Thyroid gland (tissue), 4 donors: ENCODE measurements at places on chromosomes 11 and 22. TPM values are rescaled to one million over a fixed set of nuclear protein-coding genes. Genes with fewer than 3 reads are reported as not detected.

ASCL2 gene
- total RNA-seq, result 0.78 TPM

DNA sequence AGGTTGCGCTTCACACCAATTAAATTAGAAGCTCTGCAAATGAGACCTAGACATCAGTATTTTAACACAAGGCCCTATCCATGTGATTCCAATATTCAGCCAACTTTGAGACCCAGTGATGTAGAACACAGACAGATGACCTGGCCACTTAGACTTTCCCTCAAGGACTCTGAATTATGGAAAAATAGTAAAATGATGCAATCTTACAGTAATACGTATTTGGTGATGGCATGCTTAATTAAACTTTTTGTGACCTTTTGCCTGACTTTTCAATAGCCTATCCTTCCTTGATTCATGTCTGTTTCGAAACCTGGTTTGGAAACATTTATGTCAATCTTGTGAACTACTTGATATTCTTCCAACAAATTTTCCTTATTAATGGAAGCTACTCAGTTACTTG, 521.2 kb downstream of the KCNA4 start:
- H3K4me1 ChIP-seq, result no peaks in the 10 kb centered on the region
- H3K4me3 ChIP-seq, result no peak overlapping the region
- H3K27ac ChIP-seq, result no peak overlapping the region
- H3K27me3 ChIP-seq, result no peaks in the 10 kb centered on the region
- no peaks in the 10 kb centered on the region for H3K36me3 ChIP-seq

DNA sequence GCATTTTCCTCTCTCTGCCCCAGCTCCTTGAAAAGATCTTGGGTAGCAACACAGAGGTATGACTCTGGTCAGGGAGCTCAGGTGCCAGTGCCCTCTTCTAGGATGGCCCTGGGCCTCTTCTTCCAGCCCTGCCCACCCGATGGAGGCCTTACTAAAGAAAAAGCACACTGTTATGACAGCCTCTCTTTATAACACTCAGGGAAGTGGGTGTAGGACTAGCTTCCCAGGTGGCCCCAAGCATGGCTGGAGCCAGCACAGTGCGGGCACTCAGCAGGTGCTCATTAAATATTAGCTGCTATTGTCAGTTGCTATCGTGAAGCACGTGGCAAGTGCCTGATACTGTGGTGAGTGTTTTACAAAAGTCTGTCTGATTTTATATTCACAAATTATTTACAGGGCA, 127.2 kb upstream of the B3GAT1 start:
- H3K4me1 ChIP-seq, result peaks cover 11% of the 10 kb centered on the region
- H3K36me3 ChIP-seq, result no peaks in the 10 kb centered on the region
- no peak overlapping the region for H3K4me3 ChIP-seq

CLP1 gene
- 13.9 TPM for total RNA-seq

DNA sequence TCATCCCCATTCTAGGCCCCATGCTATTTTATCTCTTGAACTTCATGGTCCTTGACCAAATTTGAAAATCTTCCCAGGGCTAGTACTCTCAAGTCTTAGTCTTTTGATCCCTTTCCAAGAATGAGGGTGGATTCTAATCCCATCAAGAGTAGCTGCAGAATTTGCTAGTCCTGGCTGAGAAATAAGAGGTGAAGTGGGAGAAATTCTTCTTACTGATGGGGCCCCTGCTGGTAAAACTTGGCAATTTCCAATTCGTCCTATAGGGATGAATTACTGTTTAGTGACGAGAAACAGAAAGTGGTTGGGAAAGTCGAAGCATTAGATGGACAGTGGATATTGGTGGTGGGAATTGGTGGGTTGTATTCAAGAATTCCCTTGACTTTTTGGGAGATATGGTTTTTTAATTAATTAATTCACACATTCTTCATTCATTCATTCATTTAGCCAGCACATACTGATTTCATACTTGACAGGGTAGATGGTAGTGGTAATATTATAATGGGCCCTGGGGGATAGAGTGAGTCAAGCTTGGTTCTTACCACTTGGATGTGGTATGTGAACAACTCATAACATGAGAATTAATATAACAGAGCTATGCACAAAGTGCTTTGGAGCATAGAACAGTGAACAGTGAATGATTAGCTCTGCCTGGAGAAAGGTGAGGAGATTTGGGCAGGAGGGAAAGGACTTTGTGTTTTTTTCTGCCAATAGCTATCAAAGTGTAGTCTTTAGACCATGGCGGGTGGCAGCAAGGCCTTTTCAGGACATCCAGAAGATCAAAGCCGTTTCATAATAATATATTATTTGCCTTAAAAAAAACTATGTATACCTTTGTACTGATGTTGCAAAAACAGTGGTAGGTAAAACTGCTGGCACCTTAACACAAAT, 103.8 kb downstream of the STIM1 start:
- DNase-seq, result no peak
- H3K27ac ChIP-seq, result no peak overlapping the region
- H3K4me3 ChIP-seq, result no peak overlapping the region
- H3K27me3 ChIP-seq, result no peaks in the 10 kb centered on the region

- peaks cover 51% of the 10 kb centered on the region for H3K4me1 ChIP-seq
- peaks cover 16% of the 10 kb centered on the region for H3K36me3 ChIP-seq
- no peak for DNase-seq
- H3K27me3 ChIP-seq, result no peaks in the 10 kb centered on the region
- no peak overlapping the region for H3K4me3 ChIP-seq
These were observed 38.0 kb downstream of the IL18BP start for GRCh38 chr11:72036687-72037086.

KRTAP5-8 gene
- total RNA-seq, result not detected

PEX16 gene
- total RNA-seq, result 28.5 TPM

DNA sequence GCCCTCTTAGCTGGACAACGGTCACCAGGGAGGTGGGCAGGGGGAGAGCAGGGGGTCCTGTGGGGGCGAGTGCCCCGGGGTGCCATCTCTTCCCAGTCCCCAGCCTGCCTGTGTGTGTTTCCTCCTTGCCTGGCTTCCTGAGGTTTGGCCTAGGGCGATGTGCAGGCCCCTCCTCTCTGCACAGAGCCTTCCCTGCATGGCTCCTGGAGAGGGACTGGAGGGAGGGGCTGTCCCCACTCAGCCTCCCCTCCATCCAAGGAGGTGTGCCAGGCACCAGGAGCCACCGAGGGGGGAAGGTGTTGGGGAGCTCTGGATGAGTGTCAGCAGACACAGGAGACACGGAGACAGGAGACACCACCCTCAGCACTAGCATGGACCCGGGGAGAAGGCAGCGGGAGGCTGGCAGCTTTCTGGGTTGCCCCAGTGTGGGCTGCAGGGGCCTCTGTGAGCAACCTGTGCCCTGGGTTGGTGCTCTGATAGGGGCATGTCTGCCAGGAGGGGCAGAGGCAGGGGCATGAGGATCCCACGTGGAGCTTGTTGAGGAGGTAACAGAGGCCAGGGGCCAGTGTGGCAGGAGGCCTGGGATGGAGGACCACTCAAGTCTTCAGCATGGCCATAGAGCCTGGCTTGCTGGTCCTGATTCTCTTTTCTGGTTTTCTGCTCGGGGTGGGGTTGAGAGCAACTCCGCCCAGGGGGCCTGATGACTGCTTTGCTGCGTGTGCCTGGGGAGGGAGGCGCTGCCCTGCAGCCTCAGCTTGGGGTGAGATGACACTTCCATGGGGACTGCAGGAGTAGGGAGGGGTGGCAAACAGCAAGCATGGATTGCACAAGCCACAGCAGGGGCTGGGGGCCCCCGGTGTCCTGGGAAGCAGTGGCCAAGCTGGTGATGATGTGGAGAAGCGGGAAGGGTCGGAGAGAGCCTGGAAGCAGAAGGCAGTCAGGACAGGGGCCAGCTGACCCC, 78.8 kb downstream of the ST3GAL4 start:
- no peak for DNase-seq
- H3K27ac ChIP-seq, result no peak overlapping the region
- no peaks in the 10 kb centered on the region for H3K27me3 ChIP-seq

- DNase-seq, result no peak
- no peaks in the 10 kb centered on the region for H3K36me3 ChIP-seq
- no peak overlapping the region for H3K4me3 ChIP-seq
- peaks cover 8% of the 10 kb centered on the region for H3K4me1 ChIP-seq
- no peak overlapping the region for H3K27ac ChIP-seq
These were observed 9.9 kb upstream of the TTLL1 start for GRCh38 chr22:43099095-43099494.

GRCh38 chr11:128696941-128697340, 3.1 kb downstream of the FLI1 start:
- H3K27ac ChIP-seq, result no peak overlapping the region
- peaks cover 14% of the 10 kb centered on the region for H3K27me3 ChIP-seq
- no peak overlapping the region for H3K4me3 ChIP-seq
- peaks cover 5% of the 10 kb centered on the region for H3K4me1 ChIP-seq

- DNase-seq, result no peak
- peaks cover 9% of the 10 kb centered on the region for H3K4me1 ChIP-seq
These were observed 76.7 kb downstream of the PHF21A start for GRCh38 chr11:46044601-46045000.

GRCh38 chr11:26905368-26905767, 88.5 kb upstream of the FIBIN start:
- no peak for DNase-seq
- H3K36me3 ChIP-seq, result no peaks in the 10 kb centered on the region
- no peak overlapping the region for H3K4me3 ChIP-seq

OR51I1 gene
- 0.93 TPM for total RNA-seq

- no peaks in the 10 kb centered on the region for H3K4me1 ChIP-seq
- no peaks in the 10 kb centered on the region for H3K36me3 ChIP-seq
- no peak for DNase-seq
- H3K27me3 ChIP-seq, result no peaks in the 10 kb centered on the region
- no peak overlapping the region for H3K4me3 ChIP-seq
These were observed 172.5 kb upstream of the TMEM45B start for GRCh38 chr11:129643031-129643721.
